ENCODE measurements at places on chromosomes 7 and 10.

DNA sequence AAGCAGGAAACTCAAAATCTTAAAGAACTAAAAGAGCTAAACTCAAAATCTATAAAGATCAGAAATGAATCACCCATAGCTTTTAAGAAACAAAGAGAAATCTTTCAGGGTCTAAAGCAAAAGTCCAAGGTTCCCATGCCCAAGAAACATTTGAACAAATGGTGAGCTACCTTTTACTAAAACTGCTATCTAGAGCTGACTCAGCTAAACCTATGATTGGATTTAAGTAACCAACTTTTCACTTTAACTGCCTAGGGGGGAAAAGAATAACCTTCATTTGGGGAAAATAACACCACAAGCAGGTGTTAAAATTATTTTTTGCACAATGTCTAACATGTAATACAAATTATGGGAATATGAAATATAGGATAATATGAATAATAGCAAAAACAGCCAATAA is 328.4 kb downstream of the PHF14 start:
- no peak for DNase-seq

GRCh38 chr10:113746217-113746957 is 5.1 kb upstream of the PLEKHS1 start:
- DNase-seq = peak; percentile 90

GRCh38 chr7:23598296-23598695 is 1.1 kb downstream of the CCDC126 start:
- DNase-seq = no peak

GRCh38 chr7:111108496-111108895 is 17.6 kb downstream of the LRRN3 start:
- no peak for DNase-seq

DNA sequence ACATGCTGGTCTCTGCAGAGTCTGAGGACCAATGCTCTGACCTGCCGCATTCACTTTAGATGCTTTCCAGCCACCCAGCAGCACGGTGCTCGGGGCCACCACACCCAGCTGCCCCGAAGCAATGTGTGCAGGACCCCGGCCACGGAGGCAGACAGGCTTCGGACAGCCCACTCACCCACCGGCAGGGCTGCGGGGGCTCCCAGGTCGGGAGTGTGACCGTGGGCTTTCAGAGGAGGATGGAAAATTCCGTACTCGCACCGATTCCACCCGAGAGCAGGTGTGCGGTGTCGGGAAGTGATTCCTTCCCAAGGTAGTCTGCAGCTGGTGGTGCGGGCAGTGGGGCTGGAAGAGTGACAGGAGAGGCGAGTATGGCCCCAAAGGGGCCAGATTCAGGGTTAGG is 190.9 kb downstream of the DNAJB6 start:
- DNase-seq = no peak

DNA sequence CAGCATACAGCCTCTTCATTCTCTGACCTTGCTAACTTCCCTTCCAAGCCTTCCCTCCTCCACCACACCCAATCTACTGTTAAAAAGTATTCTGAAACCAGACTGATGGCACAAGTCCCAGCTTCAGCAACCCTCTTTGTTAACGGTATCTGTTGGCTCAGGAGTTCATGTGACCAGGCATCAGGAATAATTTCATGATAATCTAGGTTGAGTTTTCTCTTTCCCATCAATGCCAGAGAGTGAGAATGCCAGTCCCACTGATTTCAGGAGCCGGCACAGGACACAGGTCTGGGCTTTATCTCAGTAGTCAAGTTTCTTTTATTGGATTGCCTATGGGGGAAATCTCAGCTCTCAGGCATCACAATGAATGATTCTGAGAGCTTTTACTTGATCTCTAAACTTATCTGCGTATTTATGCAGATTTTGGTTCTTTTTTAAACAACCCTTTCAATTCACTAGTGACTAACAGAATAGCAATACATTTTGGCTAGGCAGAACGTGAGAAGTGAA is 231.0 kb upstream of the LYZL1 start:
- DNase-seq = no peak

DNA sequence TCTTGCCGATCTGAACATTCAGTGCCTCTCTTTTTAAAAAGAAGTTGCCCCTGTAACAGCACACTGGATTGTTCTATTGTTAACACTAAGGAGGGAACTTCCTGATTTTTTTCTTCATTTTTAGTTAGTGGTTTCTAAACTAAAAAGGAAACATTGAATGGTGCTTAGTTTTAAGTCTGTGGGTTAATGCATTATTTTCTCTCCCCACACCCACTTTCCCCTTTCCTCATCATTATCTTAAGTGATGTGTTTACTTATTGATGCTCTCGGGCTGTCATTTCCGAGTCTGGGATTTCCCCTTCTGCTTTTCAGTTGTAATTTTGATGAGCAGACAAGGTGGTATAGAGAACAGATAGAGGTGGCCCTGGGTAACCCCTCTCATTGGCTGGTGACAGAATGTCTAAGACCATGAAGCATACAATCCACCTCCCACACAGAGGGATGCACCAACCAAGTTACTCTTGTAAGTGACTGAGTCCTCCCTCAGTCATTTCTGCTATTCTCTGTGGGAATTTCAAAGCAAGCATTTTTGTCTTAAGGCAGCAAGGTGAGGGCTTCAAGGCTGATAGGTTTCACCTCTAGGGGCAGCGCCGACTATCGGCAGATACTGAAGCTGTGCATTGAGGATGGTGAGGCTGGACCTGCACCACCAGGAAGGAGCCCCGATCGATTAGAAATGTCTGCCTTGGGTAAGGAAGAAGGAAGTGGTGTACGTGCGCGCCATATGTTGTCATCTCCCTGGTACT is 49.5 kb downstream of the CHN2 start:
- no peak for DNase-seq

GRCh38 chr10:17989908-17990767 is 38.4 kb downstream of the SLC39A12 start:
- no peak for DNase-seq

DNA sequence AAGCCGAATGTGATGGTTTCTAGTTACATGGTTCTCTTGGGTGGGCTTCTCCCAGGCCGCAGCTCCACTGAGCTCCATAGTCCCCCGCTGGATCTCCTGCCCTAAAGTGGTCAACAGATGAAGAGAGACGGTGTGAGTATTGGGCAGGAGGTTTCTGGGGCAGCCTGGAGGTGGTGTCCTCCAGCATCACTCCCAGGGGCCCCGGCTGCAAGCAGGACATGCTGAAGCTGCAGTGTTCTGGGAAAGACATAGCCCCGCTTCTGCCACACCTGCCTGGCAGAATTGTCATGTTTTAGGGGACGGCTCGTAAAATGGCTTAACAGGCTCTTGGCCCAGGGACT is 40.4 kb downstream of the CALML3 start:
- DNase-seq = no peak

DNA sequence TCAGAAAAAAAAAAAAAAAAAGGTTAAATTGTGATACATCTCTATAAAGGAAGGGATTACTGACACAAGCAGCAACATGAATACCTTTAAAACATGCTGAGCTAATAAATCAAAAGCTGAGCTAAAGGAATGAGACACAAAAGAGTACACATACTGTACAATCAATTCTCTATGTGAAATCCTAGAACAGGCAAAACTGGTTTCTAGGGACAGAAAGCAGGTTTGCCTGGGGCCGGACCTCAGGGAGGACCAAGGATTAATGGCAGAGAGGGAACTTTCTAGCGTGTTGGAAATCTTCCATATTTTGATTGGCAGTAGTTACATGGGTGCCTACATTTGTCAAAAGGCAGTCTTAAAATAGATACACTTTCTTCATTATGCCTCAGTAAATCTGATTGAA is 52.5 kb downstream of the KLRG2 start:
- DNase-seq = no peak

DNA sequence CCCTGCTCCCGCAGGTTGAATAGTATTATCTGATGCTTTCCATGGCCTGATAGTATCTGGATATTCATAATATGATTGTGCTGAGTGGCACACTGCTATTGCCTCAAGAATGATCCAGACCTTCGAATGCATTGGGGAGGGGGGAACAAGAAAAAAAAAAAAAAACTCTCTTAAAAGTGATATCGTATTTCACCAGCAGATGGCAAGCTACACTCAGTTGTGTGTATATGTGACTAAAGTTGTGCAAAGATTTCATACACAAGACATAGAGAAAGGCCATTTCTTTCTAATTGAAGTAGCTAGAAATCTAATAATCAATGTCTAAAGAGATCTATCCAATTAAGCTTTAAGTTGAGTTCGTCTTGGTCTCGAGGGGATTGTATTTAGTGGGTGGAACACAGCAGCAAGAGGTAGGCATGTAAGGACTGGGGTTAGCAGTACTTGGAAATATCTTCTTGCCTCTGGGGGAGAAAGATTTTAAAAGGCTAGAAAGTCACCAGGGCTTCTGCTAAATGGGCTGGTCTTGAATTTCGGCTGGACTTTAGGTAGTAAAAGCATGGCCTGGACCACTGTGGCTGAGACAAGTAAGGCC is 15.3 kb downstream of the SFRP4 start:
- DNase-seq = no peak

GRCh38 chr10:126199221-126199998 is 188.9 kb downstream of the ADAM12 start:
- no peak for DNase-seq

- no peak for DNase-seq
Observed at GRCh38 chr10:124044143-124044862, 49.1 kb downstream of the CHST15 start.

DNA sequence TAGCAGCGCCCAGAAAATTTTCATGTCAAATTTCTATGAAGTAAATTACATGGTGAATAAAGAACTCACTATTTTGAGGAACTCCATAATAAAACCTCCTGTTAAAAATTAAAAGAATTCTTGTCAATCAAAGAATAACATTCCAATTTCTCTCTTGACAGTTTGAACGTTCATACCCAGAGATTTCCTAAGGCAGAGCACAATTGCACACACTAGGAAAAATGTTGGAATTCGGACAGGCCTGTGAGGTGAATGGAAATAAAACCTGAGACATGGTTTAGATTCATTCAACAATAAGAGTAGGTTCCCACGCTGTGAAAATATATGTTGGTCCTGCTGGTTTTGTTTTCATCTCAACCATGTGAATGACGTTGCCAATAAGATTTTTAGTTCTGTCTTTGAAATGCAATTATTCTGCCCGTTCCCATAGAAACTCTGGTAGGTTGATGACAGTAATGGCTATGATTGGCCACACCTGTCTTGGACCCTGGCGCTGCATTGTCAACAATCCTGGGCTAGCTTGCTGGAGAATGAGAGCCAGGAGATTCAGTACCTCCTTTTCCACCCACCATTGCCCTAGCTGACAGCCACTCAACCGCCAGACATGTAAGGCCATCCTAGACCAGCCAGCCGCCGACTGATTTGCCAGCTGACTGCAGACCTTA is 43.3 kb upstream of the RAPGEF5 start:
- DNase-seq = no peak

DNA sequence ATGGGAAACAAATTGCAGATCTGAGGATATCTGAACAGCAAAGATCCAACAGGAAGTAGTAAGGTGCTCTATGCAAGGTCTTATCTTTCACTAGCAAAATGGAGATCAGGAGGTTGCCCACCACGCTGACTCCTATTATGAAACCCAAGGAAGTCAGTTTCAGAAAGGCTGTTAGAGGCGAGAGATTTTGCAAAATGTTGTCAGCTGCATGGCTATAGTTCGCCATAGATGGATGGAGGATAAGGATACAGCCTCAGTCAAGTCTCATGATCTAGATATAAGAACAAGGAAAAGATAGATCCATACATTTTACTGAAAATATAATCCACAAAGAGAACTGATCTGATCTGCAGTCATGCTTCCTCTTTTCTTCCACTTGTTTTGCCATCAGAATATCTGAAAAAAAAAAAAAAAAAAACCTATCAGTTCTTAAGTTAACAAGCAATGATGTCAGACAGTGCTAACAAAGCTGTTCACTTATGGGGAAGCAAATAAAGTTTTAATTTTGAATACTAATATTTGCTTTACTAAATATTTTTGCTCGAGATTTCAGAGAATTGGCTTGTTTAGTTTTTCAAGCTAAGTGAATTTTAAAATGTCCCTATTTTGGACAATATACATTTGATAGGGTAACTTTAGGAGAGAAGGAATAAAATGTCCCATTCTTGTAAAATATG is 2.0 kb downstream of the GPR85 start:
- no peak for DNase-seq

- no peak for DNase-seq
Observed at GRCh38 chr10:31017534-31018355, 13.9 kb downstream of the ZNF438 start.

GRCh38 chr10:132279873-132280645 is 27.7 kb downstream of the STK32C start:
- DNase-seq = no peak

GRCh38 chr10:52419281-52419680 is 105.2 kb downstream of the DKK1 start:
- DNase-seq = no peak

GRCh38 chr10:49612513-49613164 is 1.2 kb upstream of the CHAT start:
- DNase-seq = no peak

DNA sequence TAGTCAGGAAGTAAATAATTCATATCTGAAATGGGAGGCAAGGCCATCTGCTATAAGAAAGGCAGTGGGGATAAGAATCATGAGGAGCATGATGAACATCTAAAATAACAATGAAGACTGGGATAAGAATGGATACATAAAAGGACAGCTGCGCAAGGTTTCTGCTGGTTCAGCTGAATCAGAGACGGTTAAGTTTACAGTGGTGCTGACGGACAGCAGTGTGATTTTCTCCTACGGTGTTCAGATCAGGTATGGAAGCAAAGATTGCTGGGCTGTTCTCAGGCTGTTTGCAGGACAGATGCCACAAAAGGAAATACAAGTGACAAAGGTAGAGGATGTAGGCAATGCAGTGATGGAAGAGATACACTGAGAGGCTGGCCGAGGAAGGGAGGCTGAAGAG is 8.4 kb downstream of the CYCS start:
- no peak for DNase-seq

DNA sequence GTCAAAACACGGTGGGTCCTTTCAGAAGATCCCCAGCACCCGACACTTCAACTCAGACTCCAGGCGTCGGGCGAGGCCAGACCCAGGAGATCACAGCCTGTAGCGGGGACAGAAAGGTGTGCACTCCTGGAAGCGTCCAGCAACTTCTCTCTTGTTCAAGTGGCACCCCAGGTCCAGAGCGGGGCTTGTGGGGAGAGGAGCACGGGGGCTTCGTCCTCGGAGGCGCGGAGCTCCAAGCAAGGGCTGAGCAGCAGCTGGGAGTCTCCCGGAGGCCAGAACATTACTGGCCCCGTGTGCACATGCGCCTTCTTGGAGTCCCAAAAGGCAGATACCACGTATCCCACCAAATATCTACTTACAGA is 54.9 kb downstream of the ZRANB1 start:
- no peak for DNase-seq

- no peak for DNase-seq
Observed at GRCh38 chr7:118312051-118312450, 87.5 kb downstream of the ANKRD7 start.

- peak; percentile 34 for DNase-seq
Observed at GRCh38 chr10:22321924-22322640, 1.2 kb downstream of the BMI1 start.

- DNase-seq = no peak
Observed at GRCh38 chr7:151306374-151306773, 35.2 kb upstream of the NUB1 start.

- no peak for DNase-seq
Observed at GRCh38 chr10:75956624-75957023, 525.2 kb downstream of the LRMDA start.

All from colonic mucosa (tissue), 4 donors.